Omental fat pad (tissue), 4 donors: ENCODE measurements at places on chromosomes 11 and 22.

DNA sequence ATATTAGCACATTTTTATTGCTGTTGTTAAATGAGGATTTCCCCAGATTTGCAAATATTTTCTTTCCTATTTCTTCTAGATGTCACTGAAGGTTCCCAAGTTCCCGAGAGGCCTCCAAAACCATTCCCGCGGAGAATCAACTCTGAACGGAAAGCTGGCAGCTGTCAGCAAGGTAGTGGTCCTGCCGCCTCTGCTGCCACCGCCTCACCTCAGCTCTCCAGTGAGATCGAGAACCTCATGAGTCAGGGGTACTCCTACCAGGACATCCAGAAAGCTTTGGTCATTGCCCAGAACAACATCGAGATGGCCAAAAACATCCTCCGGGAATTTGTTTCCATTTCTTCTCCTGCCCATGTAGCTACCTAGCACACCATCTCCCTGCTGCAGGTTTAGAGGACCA lies 17.5 kb downstream of the MCAM start:
- DNase-seq = no peak

- DNase-seq = no peak
These were observed 15.3 kb upstream of the POLA2 start for GRCh38 chr11:65246506-65246905.

DNA sequence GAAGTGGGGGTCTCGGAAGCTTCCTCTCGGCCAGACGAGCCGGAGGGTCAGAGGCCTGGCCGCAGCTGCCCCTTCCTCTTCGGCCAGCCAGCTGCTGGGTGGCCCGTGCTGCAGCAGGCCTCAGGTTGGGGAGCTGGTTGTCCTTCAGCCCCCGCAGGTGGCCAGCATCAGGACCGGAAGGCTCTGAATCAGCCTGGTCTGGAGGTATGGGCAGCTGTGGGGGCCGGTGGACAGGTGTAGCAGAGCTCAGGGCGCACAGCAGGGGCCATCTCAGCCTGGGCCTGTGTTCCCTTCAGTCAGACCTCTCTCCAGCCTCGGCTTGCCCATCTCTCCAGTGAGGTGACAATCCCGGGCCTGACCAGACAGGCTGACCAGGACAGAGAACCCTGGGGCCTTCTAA lies 13.9 kb upstream of the TBX1 start:
- DNase-seq = no peak

GRCh38 chr22:35739076-35739930 lies 21.6 kb downstream of the APOL5 start:
- no peak for DNase-seq

DNA sequence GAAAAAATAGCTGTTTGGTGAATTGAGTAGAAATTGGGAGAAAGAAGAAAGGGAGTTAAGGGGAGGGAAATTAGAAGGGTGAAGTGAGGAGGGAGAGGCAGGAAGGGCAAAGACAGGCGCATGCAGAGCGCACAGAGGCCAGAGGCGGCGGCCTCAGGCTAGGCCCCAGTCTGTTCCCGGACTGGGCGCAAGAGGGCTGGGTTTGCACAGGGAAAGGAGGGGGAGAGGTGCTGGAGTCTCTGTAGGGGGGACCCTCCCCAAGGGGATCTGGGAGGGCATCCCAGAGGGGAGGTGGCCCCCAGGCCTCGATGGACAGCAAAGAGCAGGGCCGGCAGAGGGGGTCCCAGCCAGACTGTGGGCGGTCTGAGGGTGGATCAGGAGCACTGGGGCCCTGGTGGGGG lies 1.3 kb upstream of the FLRT1 start:
- no peak for DNase-seq

- no peak for DNase-seq
These were observed 167.7 kb downstream of the CEP164 start for GRCh38 chr11:117495357-117495756.
